Hepatocyte (in vitro differentiated cells): ENCODE measurements at places on chromosomes 16 and 17.

- no peak for DNase-seq
Measured at GRCh38 chr17:28937044-28937729, 14.1 kb downstream of the PHF12 start.

DNA sequence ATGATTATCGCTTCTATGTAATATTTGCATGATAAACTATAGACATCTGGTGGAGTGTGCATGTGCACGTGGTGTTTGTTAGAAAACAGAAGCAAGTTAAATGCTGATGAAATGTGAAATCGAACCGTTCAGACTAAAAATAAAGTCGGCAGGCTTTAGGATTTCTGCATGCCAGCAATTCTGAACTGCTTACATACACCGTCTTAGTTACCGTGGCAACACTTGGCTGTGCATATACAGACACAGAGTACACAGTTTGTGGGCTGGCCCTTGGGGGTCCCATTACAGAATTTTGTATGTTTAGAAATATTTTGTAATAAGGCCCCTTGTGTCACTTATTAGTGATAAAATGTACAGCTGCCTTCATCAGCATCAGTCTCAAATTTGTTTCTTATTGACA lies 605.5 kb downstream of the RBFOX1 start:
- DNase-seq, result peak; percentile 33

DNA sequence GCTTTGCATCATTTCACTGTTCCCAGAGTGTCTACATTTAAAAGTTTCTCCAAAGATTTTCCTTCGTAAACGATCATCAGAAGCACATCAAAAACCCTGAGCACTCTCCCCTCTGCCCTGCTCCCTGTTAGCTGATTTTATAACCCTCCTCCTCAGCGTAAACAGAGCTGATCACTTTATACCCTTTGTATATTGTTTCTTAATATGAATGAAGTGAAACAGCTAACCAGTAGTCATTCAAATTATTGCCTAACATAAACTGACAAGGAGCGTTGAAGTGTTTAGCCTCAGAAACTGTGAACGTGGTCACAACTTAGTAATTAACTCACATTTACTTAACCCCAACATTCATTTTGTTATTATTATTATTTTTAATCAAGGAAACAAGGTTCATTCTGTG lies 160.0 kb upstream of the FOXF1 start:
- no peak for DNase-seq

DNA sequence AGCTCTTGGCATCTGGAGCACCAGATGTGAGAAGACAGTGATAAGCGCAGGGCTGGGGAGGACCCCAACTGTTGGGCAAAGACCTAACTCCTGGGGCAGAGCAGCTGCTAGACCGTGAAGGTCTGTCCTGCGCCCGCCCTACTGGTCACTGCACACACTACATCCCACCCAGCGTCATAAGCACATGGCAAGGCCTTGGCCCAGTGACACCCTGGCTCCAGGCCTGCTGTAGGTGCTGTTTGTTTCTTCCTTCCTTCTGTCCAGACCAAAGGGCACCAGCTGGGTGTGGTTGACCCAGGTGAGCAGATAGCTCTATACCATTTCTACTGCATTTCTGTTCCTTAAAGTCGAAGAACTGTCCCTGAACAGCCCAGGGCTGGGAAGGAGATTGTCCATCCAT lies 6.4 kb downstream of the TRPV3 start:
- no peak for DNase-seq

DNA sequence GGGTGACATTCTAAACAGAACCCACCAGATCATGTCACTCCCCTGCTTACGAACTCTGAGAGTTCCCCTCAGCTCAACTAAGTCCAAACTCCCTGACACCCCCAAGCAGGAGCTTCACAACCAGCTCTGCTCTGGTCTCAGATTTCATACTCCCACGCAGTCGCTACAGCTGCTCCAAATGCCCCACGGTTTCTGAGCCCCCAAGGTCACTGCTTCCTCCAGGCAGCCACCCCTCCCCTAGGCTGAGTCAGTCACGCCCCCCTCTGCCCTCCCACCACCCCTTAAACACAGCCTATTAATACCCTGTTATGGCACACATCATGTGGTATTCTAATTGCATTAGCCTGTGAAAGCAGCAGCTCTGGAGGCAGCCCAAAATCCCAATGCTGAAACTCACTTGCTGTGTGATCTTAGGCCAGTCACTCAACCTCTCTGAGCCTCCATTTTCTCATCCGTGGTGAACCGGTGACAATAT lies 51.5 kb downstream of the GSG1L start:
- DNase-seq, result no peak

DNA sequence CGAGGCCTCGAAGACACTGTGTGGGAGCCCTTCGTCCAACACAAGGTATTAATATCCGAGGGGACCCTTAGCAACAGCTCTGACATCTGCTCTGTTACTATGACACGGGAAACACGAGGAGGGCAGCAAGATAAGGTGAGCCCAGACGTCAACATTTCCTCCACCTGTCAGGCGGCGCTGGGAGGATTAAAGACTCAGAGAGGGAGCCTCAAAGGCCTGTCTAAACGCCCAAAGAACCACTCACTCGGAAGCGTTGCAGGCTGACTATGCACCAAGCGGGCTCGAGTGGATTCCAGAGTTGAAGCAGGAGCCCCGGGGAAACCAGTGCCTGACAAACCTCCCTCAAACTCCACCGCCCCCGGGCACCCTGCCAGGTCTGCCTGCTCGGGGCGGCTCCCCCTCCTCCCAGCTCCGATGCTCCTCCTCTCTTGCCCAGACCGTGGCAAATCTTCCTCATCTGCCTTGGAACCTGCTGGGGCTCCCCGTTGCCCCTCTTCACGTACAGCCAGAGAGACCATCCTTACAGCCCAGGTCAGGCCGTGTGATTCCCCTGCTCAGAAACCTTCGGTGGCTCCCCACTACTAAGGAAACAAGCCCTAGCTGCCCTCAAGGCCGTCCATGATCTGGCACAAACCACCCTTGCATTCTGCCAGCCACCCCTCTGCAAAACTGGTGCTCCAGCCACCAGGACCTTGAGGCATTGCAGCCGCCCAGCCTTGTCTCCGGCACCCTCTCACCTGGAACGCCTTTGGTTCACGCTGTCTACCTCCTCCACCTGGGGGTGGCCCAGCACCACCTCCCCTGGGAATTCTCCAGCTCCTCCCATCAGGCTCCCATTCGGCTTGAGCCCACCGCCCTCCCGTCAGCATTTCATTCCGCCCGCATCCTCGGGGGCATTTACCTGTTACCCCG lies 16.2 kb downstream of the RPH3AL start:
- no peak for DNase-seq
